Esophagus muscularis mucosa (tissue), 4 donors: ENCODE measurements at places on chromosomes 11 and 22. TPM values are rescaled to one million over a fixed set of nuclear protein-coding genes. Genes with fewer than 3 reads are reported as not detected.

- H3K27me3 ChIP-seq = no peaks in the 10 kb centered on the region
- H3K36me3 ChIP-seq = no peaks in the 10 kb centered on the region
- no peak for DNase-seq
- H3K27ac ChIP-seq = no peak overlapping the region
These were observed 27.3 kb downstream of the STK33 start for GRCh38 chr11:8566613-8567210.

The DUSP18 gene
- total RNA-seq = 8.7 TPM

The VSIG10L2 gene
- 0.57 TPM for total RNA-seq

GRCh38 chr11:88318017-88318416 lies 19.5 kb downstream of the CTSC start:
- DNase-seq = no peak
- H3K27ac ChIP-seq = no peak overlapping the region
- H3K36me3 ChIP-seq = no peaks in the 10 kb centered on the region
- no peak overlapping the region for H3K4me3 ChIP-seq
- no peaks in the 10 kb centered on the region for H3K4me1 ChIP-seq

- H3K4me1 ChIP-seq = peaks cover 18% of the 10 kb centered on the region
- no peak overlapping the region for H3K4me3 ChIP-seq
- DNase-seq = no peak
- no peaks in the 10 kb centered on the region for H3K27me3 ChIP-seq
- peak overlapping the region; percentile 80 for H3K27ac ChIP-seq
- H3K36me3 ChIP-seq = no peaks in the 10 kb centered on the region
These were observed 5.6 kb upstream of the KIAA0930 start for GRCh38 chr22:45246060-45246985.

DNA sequence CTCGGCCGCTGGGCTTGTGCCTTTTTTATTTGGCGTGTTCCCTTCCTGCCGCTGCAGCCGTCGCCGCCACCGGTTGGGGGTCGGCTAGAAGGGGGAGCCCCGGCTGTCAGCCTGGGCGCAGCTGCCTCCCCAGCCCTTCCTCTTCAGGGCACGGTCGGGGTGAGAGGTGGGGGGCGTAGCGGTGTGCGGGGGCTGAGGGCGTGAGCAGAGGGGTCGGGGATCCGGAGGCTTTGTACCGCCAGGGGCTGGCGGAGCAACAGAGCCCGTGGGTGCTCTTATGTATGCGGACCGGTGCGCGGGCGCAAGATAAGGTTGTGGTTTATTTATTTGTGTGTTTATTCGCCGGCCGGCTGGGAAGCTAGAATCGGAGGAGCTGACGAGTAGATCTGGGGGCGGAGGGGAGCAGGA lies 477 bp downstream of the ZBTB16 start:
- peak overlapping the region; percentile 99 for H3K4me3 ChIP-seq
- H3K27ac ChIP-seq = peak overlapping the region; percentile 98
- peaks cover 32% of the 10 kb centered on the region for H3K36me3 ChIP-seq
- H3K27me3 ChIP-seq = no peaks in the 10 kb centered on the region

DNA sequence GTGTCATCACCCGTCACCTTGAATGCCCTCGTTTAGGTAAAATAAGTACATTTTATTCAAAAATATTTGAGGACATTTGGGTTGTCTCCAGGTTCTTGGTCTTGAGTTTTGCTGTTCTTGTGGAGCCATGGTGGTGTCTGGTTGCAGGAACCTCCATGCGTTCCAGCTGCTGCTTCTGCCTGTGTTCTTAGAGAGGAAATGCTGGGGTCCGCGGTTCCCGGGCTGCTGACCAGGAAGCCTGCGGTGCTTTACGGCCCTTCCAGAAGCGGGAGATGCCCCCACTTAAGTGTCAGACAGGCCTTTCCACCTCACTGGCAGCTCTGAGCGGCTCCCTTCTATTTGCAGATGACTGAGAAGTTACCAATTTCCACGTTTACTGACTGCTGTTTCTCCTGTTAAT lies 66.8 kb downstream of the LRP5 start:
- peak overlapping the region; percentile 83 for H3K27ac ChIP-seq
- DNase-seq = no peak
- no peak overlapping the region for H3K4me3 ChIP-seq
- no peaks in the 10 kb centered on the region for H3K36me3 ChIP-seq
- no peaks in the 10 kb centered on the region for H3K27me3 ChIP-seq

DNA sequence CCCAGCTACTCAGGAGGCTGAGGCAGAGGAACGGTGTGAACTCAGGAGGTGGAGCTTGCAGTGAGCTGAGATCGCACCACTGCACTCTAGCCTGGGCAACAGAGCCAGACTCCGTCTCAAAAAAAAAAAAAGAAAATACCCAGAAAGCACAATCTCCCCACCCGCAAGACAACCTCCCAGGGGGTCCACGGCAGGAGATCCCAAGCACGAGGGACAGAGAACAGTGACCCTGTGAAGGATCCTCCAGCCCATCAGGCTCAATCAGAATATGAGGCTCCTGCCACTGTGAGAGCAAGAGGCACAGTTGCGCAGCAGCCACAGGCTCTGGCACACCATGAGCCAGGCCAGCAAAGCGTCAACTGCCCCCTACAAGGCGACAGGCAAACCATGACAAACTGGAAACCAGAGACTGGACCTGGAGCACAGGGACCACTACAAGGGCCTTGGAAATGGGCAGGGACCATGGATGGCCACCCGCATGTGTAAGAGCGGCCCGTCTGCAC lies 164.8 kb upstream of the GRK3 start:
- peaks cover 58% of the 10 kb centered on the region for H3K4me1 ChIP-seq
- H3K4me3 ChIP-seq = no peak overlapping the region
- H3K27ac ChIP-seq = no peak overlapping the region
- no peaks in the 10 kb centered on the region for H3K36me3 ChIP-seq
- no peaks in the 10 kb centered on the region for H3K27me3 ChIP-seq

- H3K27me3 ChIP-seq = no peaks in the 10 kb centered on the region
- H3K27ac ChIP-seq = no peak overlapping the region
- H3K36me3 ChIP-seq = no peaks in the 10 kb centered on the region
- no peaks in the 10 kb centered on the region for H3K4me1 ChIP-seq
- H3K4me3 ChIP-seq = no peak overlapping the region
- DNase-seq = no peak
These were observed 93.0 kb downstream of the CELSR1 start for GRCh38 chr22:46444390-46444854.

DNA sequence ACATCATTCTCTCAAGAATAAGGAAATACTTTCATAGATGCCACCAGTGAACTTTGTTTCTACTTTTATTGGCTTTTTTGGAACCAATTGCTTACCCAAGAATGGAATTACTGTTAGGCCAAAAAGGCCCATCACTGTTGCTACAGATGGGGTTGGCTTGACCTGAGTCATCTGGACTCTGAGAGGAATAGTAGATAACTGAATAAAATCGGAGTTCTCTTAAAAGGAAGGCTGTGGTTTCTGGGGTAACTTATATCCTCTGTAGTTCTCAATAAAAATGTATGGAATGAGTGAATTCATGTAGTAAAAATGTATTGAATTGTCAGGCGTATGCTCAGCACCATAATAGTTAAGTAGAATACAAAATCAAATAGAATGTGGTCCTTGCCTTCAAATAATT lies 56.6 kb downstream of the ARHGEF12 start:
- DNase-seq = no peak
- H3K27ac ChIP-seq = no peak overlapping the region
- no peak overlapping the region for H3K4me3 ChIP-seq
- no peaks in the 10 kb centered on the region for H3K27me3 ChIP-seq

The SNX32 gene
- 0.42 TPM for total RNA-seq

The MACROD1 gene
- total RNA-seq = 70.7 TPM

The GTF2H1 gene
- 51.6 TPM for total RNA-seq

DNA sequence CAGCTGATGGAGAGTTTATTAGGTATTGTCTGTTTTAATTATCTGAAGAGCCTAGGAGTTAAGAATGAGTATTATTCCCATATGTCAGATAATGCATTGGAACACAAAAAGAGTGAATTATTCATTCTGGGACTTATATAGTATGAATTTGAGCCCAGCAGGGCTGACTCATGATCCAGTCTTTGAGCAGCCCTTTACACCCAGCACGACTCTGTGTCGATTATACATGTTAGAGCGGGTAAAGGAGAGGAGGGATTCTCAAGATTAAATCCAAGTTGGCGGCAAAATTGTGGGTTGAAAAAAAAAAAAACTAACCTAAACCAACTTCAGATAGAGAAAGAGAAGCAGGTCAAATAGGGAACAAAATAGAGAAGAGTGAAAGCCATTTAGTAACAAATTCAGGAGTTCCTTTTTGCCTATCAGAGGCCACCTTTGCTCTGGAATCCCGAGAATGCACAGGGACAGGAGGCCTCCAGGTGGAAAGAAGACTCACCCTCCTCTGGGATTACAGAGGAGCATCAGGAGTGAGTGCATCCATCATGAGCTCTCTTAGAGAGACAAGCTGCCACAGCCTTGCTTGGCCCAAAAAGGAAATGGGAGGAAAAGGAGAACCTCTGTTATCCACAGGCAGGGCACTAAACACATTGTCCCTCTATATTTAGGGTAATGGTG lies 3.1 kb downstream of the MRGPRX1 start:
- H3K27ac ChIP-seq = no peak overlapping the region
- no peaks in the 10 kb centered on the region for H3K4me1 ChIP-seq
- no peak overlapping the region for H3K4me3 ChIP-seq
- no peaks in the 10 kb centered on the region for H3K36me3 ChIP-seq
- DNase-seq = no peak
- H3K27me3 ChIP-seq = no peaks in the 10 kb centered on the region

- peak overlapping the region; percentile 47 for H3K27ac ChIP-seq
- H3K4me3 ChIP-seq = peak overlapping the region; percentile 37
- no peaks in the 10 kb centered on the region for H3K36me3 ChIP-seq
- no peak for DNase-seq
- H3K27me3 ChIP-seq = no peaks in the 10 kb centered on the region
These were observed 9.7 kb upstream of the THY1 start for GRCh38 chr11:119432484-119433357.
